CD4-positive, alpha-beta T cell treated with Interleukin-17A for 4 hours (primary cell): ENCODE measurements at places on chromosomes 7 and 10.
A peak's percentile ranks its signal among the peaks of the same experiment; 100 is the strongest.

GRCh38 chr10:72133517-72133916, 45.2 kb upstream of the SPOCK2 start:
- no peak for DNase-seq

- DNase-seq, result no peak
These were observed 3.5 kb upstream of the PRSS1 start for GRCh38 chr7:142745745-142746144.

DNA sequence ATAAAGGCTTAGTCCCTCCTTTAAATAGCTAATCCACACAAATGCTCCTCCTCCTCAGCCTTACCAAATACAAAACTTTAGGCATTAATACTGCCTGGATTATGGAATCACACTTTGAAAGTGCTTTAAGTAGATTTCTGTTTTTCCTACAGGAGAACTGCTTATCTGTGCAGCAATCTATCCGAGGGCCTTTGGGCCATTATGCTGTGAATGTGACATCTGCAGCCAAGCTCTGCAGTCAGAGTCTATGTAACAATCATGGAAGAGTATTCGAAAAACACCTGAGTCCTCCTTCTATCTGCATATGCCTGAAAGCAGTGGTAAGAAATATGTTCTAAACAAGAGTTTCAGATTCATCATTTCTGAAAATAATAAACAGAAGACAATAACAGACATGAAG, 16.2 kb upstream of the HYAL4 start:
- DNase-seq, result no peak

GRCh38 chr7:63067897-63068585, 930.6 kb upstream of the ZNF722 start:
- no peak for DNase-seq

GRCh38 chr7:6168477-6168868, 104.0 kb downstream of the CYTH3 start:
- DNase-seq, result no peak

- DNase-seq, result no peak
These were observed 30.0 kb upstream of the C1GALT1 start for GRCh38 chr7:7152315-7152714.

DNA sequence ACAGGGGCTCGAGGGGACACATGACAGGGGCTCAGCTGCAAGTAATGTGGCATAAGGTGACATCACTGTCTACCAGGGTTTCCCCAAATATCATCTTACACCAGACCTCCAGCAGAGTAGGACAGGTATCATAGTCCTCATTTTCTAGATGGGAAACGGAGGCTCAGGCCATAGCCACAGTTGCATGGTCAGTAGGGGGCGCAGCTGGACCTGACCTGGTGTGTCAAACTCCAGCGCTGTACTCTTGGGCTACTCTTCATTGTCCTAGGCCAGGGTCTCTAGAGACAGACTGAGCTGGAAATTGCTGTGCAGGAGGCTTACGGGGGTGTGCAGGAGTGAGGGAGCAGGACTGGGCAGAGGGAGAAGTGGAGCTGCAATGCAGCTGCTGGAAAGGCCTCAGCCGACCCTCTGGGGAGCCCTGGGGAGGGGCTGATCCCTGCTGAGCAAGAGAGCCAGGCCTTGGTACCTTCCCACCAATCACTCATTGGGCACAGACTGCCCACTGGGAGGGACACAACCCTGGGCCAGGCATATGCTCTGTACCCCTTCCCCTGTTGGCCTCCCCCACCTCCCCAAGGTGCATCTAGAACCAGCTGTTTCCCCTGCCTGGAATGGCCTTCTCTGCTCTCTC, 89.9 kb downstream of the CDH23 start:
- peak; percentile 25 for DNase-seq
